Skeletal muscle tissue (tissue), 5 donors: ENCODE measurements at places on chromosomes 12 and 14. TPM values are rescaled to one million over a fixed set of nuclear protein-coding genes. Genes with fewer than 3 reads are reported as not detected.

Gene PRR13
- total RNA-seq: 15.7 TPM

Gene DHRS2
- total RNA-seq: not detected

Gene LYZ
- 34.4 TPM for total RNA-seq

Gene JPH4
- 1.0 TPM for total RNA-seq

Gene RNASE1
- 113 TPM for total RNA-seq
